ENCODE measurements at places on chromosomes 4 and X.

DNA sequence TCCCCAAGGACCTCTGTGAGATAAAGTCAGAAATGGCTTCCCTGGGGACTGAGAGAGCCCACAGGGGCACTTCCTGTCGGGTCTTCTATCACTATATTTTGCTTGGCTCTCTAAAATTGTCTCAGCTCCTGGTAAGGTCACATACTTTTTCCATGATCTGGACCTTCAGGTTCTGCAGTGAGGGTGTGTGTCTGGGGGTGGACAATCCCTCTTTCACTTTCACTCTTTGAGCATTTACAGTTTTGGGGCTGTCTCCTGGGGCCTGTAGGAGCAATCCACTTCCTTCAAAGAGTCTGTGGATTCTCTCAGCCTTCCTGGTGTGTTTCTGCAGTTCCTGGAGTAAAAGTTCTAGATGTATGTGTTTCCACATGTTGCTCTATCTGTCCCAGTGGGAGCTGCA is 335.7 kb downstream of the FSTL5 start:
- DNase-seq: no peak

- no peak for DNase-seq
These were observed 21.5 kb downstream of the COQ2 start for GRCh38 chr4:83263106-83263505.

DNA sequence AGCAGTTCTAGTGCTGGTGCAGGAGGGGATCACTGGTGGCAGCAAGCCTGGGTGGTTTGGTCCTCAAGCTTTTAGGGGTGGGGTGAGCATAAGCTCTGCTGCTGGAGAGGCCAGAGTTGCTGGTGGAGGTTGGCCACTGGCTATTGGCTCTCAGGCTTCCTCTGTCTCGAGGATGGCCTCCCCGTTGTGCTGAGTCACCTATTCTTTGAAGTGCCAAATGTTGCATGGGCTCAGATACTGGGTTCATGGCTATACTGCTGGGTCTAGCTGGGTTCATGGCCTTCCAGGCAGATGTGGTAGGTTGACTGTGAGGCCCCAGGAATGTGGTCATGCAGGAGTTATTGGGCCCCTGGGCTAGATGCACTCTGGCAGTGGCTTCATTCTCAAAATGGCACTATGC is 466.3 kb downstream of the NAF1 start:
- no peak for DNase-seq

DNA sequence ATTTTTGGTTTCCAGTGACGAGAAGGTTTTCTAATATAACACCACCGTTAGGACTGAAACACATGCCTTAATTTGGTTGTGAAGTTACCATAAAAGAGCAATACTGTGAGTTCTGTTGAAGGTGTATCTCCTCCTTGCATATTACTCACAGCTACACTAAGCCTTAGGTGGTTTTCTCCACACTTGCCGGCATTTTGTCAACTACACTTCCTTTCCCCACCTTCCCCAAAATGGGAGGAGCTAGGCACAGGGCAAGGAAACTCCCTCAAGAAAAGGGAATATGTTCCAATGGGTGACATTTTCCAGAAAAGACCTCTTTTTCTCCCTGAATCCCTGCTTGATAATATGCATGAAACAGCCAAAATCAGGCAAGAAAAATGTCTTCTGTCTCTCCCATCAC is 44.8 kb downstream of the RELL1 start:
- no peak for DNase-seq

DNA sequence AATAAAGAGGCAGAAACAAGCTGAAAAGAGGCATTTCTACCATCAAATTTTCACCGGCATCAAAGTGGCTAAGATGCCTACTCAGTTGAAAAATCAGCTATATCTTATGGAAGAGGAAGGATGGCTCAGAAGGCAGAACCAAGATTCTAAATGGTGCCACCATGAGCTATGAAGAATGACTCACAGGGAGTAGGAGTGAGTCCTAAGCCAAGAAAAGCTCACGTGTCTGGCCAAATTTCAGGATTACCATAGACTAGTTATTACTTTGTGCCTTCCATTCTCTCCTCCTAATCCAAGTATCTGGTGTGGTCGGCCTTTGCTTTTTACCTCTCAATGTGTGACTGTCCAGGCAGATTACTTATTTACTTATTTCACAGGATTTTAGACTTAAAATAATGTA is 54.8 kb downstream of the BMP3 start:
- no peak for DNase-seq

DNA sequence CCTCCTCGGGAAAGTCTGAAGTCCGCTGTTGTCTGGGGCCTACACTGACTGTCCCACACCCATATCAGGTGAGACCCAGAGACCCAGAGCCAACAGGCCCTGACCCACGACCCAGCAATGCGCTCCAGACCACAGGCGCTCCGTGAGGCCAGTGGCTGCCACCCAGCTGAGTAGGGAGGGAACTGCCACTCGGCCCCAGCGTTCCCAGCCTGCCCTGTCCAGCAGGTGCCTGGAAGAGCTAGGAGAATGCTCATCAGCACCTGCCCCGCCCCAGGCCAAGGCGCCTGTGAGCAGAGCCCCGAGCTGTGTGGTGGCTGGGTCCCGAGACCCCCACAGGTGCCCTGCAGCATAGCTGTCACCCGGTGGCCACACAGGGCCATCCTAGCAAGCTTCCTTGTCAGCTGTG is 2.7 kb downstream of the SPON2 start:
- no peak for DNase-seq

DNA sequence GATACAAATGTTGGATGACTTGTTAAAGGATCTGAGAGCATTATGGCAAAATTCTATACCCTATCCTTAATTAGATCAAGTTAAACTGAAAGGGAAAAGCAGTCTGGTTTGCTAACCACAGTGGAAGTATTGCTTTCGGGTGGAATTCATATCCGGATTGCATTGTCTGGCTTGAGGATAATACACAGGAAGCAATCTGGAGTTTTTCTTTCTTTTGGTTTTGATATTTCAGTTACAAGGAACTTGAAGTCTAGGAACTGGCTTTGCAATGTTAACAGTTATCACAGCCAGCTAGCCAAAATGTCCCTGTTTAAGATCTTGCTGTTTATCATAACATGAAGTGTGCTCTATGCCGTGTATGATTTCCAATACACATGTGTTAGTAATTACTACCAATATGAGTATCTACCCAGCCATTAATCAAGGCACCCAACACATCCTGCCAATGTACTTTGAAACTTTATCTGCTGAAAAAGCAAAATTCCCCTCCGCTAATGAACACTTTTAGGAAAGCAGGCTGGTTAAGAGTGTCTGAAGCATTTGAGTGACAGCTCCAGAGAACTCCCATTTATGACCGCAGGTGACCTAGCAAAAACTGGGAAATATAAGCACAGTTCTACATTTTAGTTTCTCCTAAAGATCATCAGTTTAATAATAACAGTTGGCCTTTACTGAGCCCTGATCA is 146.4 kb downstream of the PALLD start:
- DNase-seq: no peak

DNA sequence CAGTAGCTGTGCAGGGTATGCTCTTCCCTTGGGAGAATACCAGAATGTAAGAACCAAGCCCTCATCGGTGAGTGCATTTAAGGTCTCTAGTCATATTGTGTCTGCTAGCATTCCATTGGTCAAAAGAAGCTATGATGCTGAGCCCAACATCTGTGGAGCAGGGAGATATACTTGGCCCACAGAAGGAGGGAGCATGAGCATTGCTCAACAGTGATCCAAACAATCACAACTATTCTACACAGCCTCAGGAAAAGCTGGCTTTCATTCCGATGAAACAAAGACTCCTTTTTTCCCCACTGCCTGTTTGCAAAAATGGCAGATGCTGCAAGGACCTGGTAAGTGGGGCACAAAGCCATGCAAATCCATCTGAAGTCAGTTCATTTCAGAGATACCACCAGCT is 80.6 kb upstream of the DHX15 start:
- no peak for DNase-seq

GRCh38 chr4:1752284-1753041 is 31.1 kb downstream of the TACC3 start:
- DNase-seq: no peak

GRCh38 chr4:95061220-95061619 is 303.5 kb downstream of the BMPR1B start:
- no peak for DNase-seq

GRCh38 chrX:133444952-133445831 is 29.9 kb upstream of the GPC4 start:
- DNase-seq: no peak

- DNase-seq: no peak
These were observed 29.6 kb downstream of the PDGFC start for GRCh38 chr4:156941940-156942548.

- no peak for DNase-seq
These were observed 40.4 kb upstream of the PDLIM5 start for GRCh38 chr4:94411296-94411695.

DNA sequence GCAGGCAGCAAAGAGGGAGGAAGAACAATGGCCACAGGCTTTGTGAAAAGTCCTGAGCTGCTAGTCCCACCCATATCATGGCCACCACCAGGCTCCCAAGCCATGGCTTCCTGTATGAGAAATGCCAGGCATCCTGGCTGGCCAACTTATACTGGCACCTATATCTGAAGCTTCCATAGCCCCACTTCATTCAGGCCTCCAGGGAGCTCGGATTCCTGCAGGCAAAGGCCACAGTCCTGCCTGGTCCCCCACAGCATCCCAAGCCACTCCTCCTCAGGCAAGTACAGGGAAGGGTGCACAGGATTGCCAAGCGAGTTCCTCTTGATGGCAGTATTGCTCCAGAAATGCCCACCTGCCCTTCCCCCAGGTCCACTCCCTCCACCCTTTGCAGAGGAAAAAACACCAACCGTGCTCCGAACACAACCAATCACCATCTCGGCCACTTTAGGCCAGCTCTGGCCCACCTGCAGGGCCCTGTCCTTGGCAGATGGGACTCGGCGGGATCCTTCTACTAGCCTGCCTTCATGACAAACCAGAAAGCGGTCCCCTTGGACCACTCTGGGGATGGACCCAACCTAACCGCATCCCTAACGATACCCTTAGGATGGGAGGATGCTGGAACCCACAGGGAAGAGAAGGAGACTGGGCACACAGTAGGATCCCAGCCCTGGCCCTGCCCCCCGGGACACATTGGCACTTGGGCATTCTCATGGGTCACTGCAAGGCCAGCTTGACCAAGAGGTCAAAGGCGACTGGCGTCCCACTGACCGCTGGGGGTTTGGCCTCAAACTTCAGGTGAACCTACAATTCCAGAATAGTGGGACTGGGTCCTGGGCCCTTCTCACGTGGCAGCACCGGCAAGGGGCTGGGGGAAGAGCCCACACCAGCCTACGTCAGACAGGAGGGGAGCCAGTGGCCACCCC is 220.4 kb upstream of the AGTR2 start:
- DNase-seq: no peak

GRCh38 chrX:1442724-1443367 is 9.9 kb downstream of the ASMTL start:
- DNase-seq: no peak

DNA sequence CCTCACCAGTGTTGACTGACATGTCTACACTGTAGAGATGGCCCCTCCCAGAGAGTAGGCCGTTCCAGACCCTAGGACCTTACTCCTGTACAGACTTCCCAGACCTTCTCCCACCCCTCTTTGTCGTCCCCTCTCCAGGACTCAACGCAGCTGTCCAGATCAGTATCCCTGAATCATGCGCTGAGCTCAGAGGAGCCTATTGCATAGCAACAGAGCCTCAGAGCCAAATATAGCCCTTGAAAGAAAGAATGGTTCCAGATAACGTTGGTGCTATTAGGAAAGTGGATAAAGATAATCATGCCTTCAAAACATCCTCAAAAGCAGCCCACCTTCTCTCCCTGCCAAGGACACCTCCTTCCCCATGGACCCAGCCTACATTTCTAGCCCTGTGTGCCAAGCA is 27.8 kb upstream of the NXF3 start:
- DNase-seq: no peak
